ENCODE measurements at places on chromosomes 6 and 20.

- DNase-seq: no peak
Measured at GRCh38 chr6:15915508-15916178, 213.2 kb upstream of the MYLIP start.

GRCh38 chr6:108169464-108170331 lies 3.9 kb downstream of the NR2E1 start:
- no peak for DNase-seq

- DNase-seq: no peak
Measured at GRCh38 chr20:17625246-17626051, 55.6 kb downstream of the DSTN start.

GRCh38 chr6:88004707-88005106 lies 42.9 kb upstream of the SPACA1 start:
- no peak for DNase-seq
